ENCODE measurements at places on chromosomes 12 and 14.

GRCh38 chr14:66701813-66702212 lies 193.9 kb downstream of the GPHN start:
- DNase-seq: no peak

GRCh38 chr12:47222520-47223030 lies 142.8 kb upstream of the AMIGO2 start:
- DNase-seq: no peak

DNA sequence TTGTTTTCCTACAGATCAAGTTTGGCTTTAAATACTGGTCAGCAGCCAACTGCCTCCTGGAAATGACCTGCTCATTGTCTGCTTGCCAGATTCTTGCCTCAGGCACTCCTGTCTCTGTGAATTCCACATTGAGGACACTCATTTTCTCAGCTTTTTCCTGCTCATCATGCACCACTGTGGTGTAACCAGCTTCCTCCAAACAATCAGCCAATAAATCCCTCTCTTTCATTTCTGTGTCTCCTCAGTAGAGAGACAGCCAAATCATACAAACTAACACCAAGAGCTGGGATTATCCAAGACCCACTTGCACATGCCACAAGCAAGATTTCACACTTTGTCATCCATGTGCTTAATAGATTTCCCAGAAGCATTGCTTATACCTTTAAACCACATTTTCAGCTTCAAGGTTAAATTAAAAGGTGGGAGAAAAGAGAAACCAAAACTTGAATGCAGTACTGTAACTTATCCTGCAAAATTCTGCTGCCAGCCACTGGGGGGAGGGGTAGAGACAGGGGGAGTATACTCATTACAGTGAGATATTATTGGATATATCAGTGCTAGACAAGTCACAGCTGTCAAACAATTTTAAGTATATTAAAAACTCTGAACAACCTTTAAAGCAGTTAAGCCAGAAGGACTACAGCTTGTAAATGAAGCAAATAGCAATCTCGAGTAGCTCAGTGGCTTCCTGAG lies 105.0 kb downstream of the PPP2R5E start:
- DNase-seq: no peak

DNA sequence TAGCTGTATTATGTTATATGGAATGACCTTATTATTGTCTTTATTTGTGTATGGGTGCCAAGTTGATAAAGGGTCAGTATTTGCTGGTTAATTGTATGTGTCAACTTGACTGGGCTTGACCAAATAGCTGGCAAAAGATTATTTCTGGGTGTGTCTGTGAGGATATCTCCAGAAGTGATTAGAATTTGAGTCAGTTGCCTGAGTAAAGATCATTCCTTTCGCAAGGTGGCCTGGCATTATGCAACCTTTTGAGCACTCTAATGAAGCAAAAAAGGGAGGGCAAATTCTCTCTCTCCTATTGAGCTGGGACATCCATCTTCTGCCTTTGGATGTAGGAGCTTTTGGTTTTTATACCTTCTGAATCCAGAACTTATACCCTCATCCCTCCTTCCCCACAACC lies 82.2 kb downstream of the ATXN7L3B start:
- no peak for DNase-seq

DNA sequence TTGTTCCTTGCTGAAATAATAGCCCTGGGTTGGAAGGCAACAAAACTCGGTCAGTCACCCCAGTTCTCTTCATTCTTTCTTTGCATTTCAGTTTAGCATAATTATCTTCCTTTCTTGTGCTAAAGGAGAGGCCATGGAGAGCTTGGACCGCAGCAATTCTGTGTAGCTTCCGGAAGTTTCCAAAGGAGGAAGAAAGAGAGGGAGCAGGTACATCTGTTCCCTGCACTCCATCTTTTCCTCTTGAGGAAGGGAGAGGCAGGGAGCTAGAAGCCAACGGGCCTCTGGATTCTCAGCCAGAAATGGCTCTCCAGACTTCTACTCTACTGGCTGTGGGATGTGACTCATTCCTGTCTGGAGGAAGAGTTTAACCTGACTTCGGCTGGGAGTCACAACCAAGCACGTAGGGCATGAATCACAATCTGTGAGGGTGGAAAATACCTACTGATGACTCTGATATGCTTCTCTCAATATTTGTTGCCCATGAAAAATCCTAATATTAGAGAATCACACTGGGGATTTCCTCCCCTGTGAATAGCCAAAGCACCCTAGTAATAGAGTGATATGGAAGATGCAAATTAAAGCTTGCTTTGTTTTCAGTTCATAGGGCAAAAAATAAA lies 17.0 kb downstream of the ANO6 start:
- no peak for DNase-seq

All from SIG-M5 (cell line).